A172 (cell line): ENCODE measurements at places on chromosomes 16 and 17. TPM values are rescaled to one million over a fixed set of nuclear protein-coding genes. Genes with fewer than 3 reads are reported as not detected.

The OR4D1 gene
- not detected in 2 replicates for total RNA-seq

The NR1D1 gene
- total RNA-seq, result 1.1 and 2.2 TPM in 2 replicates

The TMED6 gene
- not detected in 2 replicates for total RNA-seq

The MYH2 gene
- total RNA-seq, result 0.12 and 0.17 TPM in 2 replicates

The WDR81 gene
- 22.2 and 25.5 TPM in 2 replicates for total RNA-seq

The PIPOX gene
- total RNA-seq, result 1.1 and 1.7 TPM in 2 replicates

The EFNB3 gene
- 7.6 and 11.3 TPM in 2 replicates for total RNA-seq

The WSCD1 gene
- 0.57 TPM in 1 of 2 replicates, not detected in the other for total RNA-seq

The ACSM2A gene
- not detected in 2 replicates for total RNA-seq

The P2RX1 gene
- total RNA-seq, result 0.67 and 1.2 TPM in 2 replicates

The G6PC1 gene
- not detected in 2 replicates for total RNA-seq

The SLC5A11 gene
- total RNA-seq, result 0.05 TPM in 1 of 2 replicates, not detected in the other

The SLC47A1 gene
- 4.3 and 7.3 TPM in 2 replicates for total RNA-seq

The TEX14 gene
- total RNA-seq, result 0.02 and 0.19 TPM in 2 replicates

The ZSCAN10 gene
- not detected in 2 replicates for total RNA-seq

The HOXB13 gene
- total RNA-seq, result 1.2 and 2.2 TPM in 2 replicates

The ITGB3 gene
- not detected in 2 replicates for total RNA-seq

The ODAD4 gene
- 1.8 and 2.2 TPM in 2 replicates for total RNA-seq

The SCO1 gene
- total RNA-seq, result 51.6 and 58.9 TPM in 2 replicates

The BAHCC1 gene
- total RNA-seq, result 0.95 and 2.0 TPM in 2 replicates

The NDUFAB1 gene
- total RNA-seq, result 254 and 325 TPM in 2 replicates

The WFDC1 gene
- total RNA-seq, result not detected in 2 replicates

The CCL5 gene
- not detected in 2 replicates for total RNA-seq

The CES5A gene
- not detected in 2 replicates for total RNA-seq

The STH gene
- not detected in 2 replicates for total RNA-seq

The RAB11FIP4 gene
- total RNA-seq, result 2.2 and 2.6 TPM in 2 replicates

The OTOP2 gene
- total RNA-seq, result not detected in 2 replicates

The RNF112 gene
- total RNA-seq, result not detected in 2 replicates

The TBC1D3H gene
- total RNA-seq, result not detected in 2 replicates

The ZFP3 gene
- total RNA-seq, result 0.72 and 1.1 TPM in 2 replicates

The TMEM238L gene
- total RNA-seq, result not detected in 2 replicates

The C1QL1 gene
- total RNA-seq, result 22.9 and 28.2 TPM in 2 replicates

The MT1H gene
- not detected in 2 replicates for total RNA-seq

The CNTROB gene
- total RNA-seq, result 34.5 and 35.4 TPM in 2 replicates

The ZPBP2 gene
- total RNA-seq, result not detected in 2 replicates

The FLCN gene
- 58.2 and 78.1 TPM in 2 replicates for total RNA-seq

The SYT17 gene
- 0.55 and 1.3 TPM in 2 replicates for total RNA-seq

The TBC1D3C gene
- total RNA-seq, result not detected in 2 replicates

The P2RX5 gene
- total RNA-seq, result 32.7 and 35.4 TPM in 2 replicates

The EVPLL gene
- not detected in 2 replicates for total RNA-seq

The MYCBPAP gene
- total RNA-seq, result not detected in 2 replicates

The FBXL20 gene
- total RNA-seq, result 9.8 and 11.9 TPM in 2 replicates

The MEIOC gene
- total RNA-seq, result 0.14 and 0.91 TPM in 2 replicates

The CACNG3 gene
- not detected in 2 replicates for total RNA-seq

The SHCBP1 gene
- 66.0 and 68.8 TPM in 2 replicates for total RNA-seq
